Progenitor cell of endocrine pancreas (in vitro differentiated cells): ENCODE measurements at places on chromosomes 11 and 22. TPM values are rescaled to one million over a fixed set of nuclear protein-coding genes. Genes with fewer than 3 reads are reported as not detected.

DNA sequence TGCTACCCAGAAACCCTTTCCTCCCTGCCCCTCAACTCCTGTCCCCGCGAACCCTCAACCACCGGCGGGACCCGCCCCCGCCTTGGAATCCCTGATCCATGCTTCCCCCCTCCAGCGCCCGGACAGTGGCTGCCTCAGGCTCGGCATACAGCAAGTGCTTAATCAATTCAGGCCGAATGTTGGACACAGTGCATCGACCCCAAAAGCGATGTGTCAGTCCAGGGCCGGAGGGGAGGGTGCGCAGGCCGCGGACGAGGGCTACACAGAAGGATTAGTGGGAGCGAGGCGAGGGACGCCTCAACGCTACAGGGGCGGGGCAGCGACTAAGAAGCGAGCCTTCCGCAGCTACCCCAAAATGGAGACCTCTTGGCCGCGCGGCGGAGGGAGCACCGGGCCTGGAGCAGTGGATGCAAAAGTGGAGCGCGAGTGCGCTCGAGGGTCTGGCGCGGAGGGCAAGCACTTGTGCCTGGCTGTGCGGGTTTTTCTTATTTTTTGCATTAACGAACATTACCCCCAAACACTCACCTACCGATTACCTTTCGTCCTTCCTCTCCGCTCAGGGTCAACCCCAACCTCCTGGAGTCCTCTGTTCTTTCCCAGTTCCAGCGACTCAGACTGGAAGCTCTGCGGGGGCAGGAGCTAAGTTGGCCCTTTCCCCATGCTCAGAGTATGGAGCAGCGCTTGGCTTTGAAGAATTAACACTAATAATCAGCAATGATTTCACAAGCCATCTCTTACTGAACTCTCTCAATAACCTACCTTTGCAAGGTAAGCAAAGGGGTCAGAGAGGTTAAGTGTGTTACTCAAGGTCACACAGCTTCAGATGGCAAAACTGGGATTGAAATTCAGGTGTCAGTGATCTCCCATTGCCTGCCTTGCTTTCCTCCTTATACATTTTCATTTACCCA lies 30.0 kb upstream of the WNT11 start:
- peak overlapping the region; percentile 99 for H3K27ac ChIP-seq
- DNase-seq, result peak; percentile 59
- peaks cover 2% of the 10 kb centered on the region for H3K4me1 ChIP-seq
- peaks cover 19% of the 10 kb centered on the region for H3K27me3 ChIP-seq
- H3K36me3 ChIP-seq, result no peaks in the 10 kb centered on the region

- no peak overlapping the region for H3K4me3 ChIP-seq
- H3K27me3 ChIP-seq, result peaks cover 14% of the 10 kb centered on the region
- H3K36me3 ChIP-seq, result no peaks in the 10 kb centered on the region
- DNase-seq, result no peak
Measured at GRCh38 chr22:49009359-49010063, 818.2 kb downstream of the BRD1 start.

GRCh38 chr11:6618117-6619003 lies 862 bp downstream of the TPP1 start:
- H3K27me3 ChIP-seq, result no peaks in the 10 kb centered on the region
- peaks cover 1% of the 10 kb centered on the region for H3K4me1 ChIP-seq
- H3K4me3 ChIP-seq, result no peak overlapping the region
- no peak for DNase-seq
- H3K36me3 ChIP-seq, result peaks cover 2% of the 10 kb centered on the region

Gene ARL14EP
- 26.6 and 29.2 TPM in 2 replicates for total RNA-seq

DNA sequence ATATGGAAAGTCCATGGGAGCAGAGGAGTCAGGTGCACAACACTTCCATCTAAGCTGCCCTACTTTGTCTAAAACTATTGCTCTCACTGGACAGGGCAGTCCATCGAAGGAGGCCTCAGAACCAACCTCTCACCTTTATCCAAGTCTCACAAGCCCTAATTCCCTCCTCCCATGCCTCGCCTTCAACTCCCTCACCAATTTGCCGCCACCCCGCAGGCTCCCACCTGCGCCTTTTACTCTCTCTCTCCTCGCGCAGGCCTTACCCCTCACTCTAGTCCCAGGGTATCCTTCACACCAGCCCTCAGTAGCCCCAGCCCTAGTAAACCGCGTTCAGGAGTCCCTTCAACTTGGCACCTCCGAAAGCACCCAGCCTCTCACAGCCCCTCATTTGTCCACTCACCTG lies 451 bp downstream of the FHIP1B start:
- H3K4me3 ChIP-seq, result peak overlapping the region; percentile 98
- no peaks in the 10 kb centered on the region for H3K36me3 ChIP-seq
- no peaks in the 10 kb centered on the region for H3K27me3 ChIP-seq
- H3K27ac ChIP-seq, result peak overlapping the region; percentile 99

DNA sequence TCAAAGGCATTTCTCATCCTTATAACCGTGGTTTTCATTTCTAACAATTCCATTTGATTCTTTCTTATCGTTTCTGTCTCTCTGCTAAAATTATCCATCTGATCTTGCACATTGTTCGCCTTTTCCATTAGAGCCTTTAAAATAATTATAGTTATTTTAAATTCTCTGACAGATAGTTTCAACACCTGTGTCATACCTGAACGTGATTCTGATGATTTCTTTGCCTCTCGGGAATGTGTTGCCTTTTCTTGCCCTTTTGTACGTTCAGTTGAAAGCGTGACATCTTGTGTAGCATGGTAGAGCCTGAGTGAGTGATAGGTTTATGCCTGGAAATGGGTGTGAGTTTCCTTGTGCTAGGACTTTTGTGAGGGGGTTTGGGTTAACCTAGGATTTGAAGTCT lies 121.5 kb upstream of the NARS2 start:
- H3K27me3 ChIP-seq, result no peaks in the 10 kb centered on the region
- DNase-seq, result no peak
- H3K4me1 ChIP-seq, result no peaks in the 10 kb centered on the region
- no peak overlapping the region for H3K4me3 ChIP-seq
- no peak overlapping the region for H3K27ac ChIP-seq
- peaks cover 13% of the 10 kb centered on the region for H3K36me3 ChIP-seq

DNA sequence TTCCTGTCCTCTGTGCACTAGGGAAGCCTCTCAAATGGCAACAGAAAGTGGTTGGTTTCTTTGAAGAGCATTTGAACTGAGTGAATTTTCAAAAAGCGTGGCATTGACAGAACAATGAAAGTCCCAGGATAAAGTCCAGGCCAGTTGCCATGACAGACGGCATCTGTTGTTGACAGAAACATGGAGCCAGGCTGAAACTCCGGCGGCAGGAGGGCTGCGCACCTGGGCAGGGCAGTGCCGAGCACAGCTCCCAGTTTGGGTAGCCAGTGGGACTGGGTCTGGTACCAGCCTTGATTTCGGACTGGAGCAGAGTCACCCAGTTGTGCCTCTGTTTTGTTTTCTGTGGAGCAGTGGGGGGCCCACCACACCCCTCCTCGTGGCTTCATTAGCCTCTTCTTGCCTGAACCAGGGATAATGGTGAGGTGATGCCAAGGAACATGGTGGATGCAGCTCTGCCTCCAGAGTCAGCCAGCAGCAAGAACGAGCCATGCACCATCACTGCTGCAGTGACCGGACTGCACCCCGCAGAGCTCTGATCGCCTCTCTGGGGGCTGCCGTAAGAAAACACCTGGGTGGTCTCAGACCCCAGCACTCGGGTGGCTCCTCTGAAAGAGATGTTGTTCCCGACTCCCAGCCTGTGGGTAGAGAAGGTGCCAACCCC lies 9.8 kb upstream of the SEPTIN5 start:
- no peak overlapping the region for H3K27ac ChIP-seq
- no peak for DNase-seq
- no peak overlapping the region for H3K4me3 ChIP-seq
- no peaks in the 10 kb centered on the region for H3K36me3 ChIP-seq
- peaks cover 19% of the 10 kb centered on the region for H3K27me3 ChIP-seq
